Stimulated activated CD8-positive, alpha-beta memory T cell treated with anti-CD3 and anti-CD28 coated beads, Interleukin-4, amount 100 ng/mL, for 1 hour (primary cell): ENCODE measurements at places on chromosomes 3 and 15.
A peak's percentile ranks its signal among the peaks of the same experiment; 100 is the strongest.

- no peak for DNase-seq
Measured at GRCh38 chr15:64522226-64522823, 61.9 kb downstream of the ZNF609 start.

GRCh38 chr3:136332776-136333175 lies 82.6 kb downstream of the PCCB start:
- no peak for DNase-seq

DNA sequence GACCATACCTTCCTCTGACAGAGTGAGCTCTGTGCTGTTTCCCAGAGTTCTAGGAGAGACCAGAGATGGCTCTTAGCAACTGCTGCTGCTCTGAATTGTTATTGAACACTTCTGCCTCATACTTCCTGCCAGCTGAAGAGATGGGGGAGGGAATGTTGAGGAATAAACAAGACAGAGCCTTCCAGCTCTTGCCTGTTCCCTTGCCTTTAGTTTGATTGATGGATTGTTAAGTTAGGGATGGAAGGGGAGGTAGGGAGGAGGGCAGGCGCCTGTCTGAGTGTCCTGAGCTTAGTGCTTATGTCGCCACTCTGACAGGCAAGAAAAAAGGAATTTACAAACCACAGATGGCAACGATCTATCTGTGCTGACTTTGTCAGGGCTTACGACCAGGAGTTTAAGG lies 42.8 kb downstream of the ZNF609 start:
- no peak for DNase-seq

DNA sequence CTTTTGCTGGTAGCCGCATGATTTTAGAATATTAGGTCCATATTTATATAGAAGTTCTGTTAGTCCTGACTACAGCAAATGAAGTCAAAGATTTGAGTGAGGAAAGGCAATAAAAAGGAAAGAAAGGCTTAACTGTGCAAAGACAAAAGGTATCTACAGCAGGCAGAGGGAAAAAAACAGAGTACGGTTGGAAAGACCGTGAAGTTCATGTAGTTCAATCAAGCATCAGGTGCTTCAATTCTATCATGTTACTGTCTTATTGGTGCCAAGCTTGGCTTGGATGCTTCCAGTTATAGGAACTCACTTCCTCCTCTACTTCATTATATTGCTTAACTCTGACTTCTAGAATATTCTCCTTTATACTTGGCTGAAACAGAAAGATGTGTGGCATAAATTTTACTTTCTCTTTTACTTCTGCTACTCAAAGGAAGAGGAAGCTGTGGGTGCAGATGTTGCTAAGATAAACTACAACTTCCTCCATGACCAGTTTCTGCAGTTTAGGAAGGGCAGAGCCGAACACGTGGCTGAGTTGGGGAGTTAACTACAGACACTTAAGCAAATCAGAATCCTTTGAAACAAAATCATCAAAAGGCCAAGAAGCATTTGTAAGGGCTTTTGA lies 72.6 kb upstream of the ZBED2 start:
- DNase-seq: peak; percentile 29

DNA sequence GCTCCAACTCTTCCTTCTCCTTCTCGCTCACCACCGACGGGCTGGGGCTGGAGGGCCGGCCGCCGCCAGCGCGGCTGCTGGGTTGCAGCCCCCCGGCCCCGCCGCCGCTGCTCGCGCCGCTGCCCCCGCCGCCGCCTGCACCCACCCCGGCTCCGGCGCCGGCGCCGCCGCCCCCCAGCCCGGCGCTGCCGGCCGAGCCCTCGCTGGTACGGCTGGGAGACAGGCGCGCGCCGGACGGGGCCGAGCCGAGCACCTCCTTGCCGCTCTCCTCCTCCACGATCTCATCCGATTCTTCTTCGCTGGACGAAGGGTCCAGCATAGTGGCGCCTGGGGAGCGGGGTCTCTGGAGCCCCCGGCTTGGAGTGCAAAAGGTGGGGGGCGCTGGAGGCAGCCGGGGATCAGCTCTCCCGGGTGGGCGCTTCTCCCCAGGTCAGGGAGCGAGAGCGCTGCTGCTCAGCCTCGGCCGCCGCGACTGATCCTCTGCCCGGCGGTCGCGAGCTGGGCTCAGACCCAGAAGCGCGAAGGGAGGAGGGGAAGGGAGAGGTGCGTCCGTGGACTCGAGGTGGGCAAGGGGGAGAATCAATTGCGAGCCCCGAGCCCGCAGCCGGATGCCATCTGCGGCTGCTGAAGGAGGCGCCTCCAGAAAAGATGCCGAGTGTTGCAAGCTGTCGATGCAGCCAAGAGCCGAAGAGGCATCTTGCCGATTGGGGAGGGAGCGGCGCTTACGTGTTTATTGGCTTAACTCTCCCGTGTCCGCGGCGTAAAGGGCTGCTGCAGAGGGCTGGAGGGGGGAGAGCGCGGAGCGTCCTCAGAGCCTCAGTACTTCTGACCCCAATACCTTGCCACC lies at the start of gene CADPS:
TSS of gene CADPS (minus strand) at position 706 of the 847 bp plus-strand sequence. CDS start at position 319, 387 bp downstream.
- DNase-seq: no peak

DNA sequence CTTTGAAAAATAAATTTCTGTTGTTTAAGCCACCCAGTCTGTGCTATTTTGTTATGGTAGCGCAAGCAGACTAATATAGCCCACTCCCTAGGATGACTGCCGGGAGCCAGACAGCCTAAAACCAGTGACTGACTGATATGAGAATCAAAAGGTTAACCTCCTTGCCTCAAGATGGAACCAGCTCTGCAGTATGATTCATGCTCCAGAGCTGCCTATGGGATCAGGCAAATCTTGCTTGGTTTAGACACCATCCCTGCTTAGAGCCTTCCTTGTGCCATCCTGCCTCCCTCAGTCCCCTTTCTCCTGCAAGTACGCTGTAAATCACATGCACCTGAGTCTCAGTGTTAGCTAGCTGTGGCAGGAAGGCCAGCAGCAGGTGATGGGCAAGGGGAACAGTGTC lies 39.3 kb downstream of the TRANK1 start:
- no peak for DNase-seq

DNA sequence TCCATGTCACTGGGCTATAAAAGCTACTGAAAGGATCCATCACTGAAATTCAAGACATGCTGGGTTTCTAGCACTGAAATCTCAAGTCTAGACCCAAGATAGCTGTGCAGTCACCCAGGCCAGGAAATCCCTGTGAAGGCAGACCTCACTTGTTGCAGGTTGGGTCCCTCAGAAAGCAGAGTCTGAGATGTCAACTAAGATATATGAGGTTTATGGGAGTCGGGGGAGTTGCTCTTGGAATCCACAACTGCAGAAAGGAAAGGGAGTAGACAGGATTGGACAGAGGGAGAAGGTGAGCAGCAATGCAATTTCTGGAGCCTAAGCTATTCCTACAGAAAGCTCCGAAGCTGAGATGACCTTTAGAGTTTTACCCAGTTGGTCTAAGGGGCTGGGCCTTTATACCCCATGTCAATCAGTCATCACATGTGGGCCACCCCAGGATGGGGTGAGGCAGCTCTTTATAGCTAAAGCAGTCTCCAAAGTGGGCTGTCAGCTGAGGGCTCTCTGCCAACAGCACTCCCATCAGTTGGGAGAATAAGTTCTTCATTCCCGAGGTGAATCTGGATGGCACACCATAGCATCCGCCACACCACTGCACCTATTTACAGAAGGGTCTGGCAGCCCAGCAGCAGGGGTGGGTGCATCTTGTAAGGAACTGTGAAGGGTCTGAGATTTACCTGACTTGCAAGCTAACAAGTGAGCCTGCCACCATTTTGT lies 52.3 kb upstream of the ACVR2B start:
- DNase-seq: no peak

DNA sequence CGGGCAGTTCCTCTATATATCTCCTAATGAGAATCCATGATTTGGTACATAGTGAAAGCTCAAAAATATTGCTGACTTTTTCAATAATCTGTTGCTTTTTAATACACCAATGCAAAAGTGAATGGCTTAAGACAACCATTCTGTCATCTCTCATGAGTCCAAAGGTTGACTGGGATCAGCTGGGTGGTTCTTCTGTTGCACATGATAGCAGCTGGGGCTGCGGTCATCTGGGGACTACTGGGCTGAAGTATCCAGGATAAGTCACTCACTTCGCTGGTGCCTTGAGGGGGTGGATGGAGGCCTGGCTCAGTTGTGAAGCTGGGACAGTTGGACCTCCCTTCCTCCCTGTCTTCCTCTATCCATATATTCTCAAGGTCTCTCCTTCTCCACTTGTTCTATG lies 53.7 kb downstream of the NOX5 start:
- DNase-seq: no peak

DNA sequence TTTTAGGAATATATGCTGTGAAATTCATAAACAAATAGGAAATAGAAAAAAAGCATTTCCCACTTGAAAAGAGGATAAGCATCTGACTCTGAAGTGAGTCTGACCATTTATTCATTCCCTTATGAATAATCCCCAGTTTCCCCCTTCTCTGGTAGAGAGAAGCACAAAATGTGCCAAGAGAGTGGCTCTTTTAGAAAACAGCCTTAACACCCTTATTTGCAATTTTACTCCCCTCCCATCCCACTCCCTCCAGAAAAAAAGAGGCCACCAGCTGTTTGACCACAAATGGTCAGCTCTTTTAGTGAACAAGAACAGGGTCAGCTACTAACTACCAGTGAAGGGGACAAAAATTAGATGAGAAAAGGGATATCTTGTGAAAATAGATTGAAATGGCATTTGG lies 184.5 kb upstream of the ADAMTS9 start:
- DNase-seq: no peak

GRCh38 chr3:13141991-13142412 lies 68.8 kb upstream of the IQSEC1 start:
- DNase-seq: no peak

GRCh38 chr3:188433521-188434150 lies 279.7 kb downstream of the LPP start:
- DNase-seq: no peak

DNA sequence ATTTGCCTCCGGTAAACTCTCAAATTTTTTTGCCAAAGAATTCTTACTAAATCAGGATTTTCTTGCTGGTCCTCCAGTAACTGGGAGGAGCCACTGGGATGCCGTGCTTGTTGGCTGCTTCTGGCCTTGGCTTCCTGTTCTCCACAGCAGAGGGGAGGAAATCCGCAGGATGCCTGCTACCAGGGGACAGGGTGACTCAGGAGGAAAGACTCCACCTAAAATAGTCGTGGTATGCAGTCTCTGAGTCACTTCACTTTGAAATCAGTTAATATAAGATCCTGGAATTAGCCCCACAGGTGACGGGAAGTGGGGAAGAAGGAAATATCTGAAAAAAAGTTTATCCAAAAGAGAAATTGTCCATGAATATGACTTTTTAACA lies 6.5 kb upstream of the TM4SF18 start:
- DNase-seq: no peak

DNA sequence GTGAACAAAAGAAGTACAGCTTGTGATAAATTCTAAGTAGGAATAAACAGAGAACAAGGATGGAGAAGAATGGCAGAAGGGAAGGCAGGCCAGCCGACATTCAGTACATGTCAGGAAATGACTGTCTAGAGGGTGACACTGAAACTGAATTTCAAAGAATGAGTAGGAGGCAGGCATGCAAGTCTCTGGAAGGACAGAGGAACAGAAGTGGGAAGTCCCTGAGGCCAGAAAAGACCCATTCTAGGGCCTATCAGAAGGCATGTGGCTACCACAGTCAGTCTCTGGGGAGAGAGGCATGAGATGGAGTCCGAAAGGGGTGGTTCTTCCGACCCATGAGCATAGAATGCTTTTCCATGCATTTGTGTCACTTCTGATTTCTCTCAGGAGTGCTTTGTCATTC lies 243.5 kb upstream of the UBE2E2 start:
- no peak for DNase-seq

DNA sequence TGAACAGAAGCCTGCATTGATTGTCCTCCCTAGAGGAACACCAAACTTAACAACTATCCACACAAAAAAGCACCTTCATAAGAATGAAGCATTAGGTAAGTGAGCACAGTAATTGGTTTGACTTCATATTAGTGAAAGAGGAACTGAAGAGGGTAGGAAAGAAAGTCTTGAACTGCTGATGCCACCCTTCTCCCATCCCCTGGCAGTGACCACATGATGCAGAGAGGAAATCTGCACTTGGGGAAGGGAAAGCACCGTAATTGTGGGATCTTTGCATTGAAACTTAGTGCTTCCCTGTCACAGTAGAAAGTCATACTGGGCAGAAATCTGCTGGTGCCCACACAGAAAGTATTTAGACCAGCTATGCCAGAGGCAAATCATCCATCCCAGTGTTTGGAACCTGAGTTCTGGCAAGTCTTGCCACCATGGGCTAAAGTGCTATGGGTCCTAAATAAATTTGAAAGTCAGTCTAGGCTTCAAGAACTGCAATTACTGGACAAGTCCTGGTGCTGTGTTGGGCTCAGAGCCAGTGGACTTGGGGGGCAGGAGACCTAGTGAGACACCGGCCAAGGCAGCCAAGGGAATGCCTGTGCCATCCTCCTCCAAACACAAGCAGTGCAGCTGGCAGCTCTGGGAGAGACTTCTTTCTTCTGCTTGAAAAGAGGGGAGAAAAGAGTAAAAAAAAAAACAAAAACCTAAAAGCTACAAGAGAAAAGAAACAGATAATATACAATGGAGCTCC lies 63.6 kb downstream of the SLC15A2 start:
- DNase-seq: no peak

- no peak for DNase-seq
Measured at GRCh38 chr3:75180235-75180944, 483.7 kb upstream of the FRG2C start.

- no peak for DNase-seq
Measured at GRCh38 chr3:86547692-86548091, 443.3 kb downstream of the VGLL3 start.

DNA sequence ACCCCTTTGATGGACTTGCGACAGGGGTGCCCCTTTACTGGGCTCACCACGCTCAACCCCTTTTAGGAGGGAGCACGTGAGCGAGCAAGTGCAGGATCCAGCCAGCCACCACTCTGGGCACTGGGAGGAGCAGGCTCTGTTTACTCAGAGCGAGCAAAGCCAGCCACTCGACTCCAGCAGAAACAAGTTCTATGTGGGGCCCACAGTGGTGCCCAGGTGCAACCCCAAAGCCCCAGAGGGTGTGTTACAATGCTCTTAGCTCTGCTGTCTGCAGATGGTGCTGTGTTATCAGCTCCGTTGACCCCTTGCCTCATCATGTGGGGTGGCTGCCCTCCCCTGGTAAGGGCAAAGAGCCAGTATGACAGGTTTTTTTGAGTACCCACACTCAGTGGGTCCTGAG lies 120.3 kb upstream of the SUCLG2 start:
- DNase-seq: no peak

GRCh38 chr3:152096280-152096906 lies 172.3 kb upstream of the MBNL1 start:
- no peak for DNase-seq

- DNase-seq: no peak
Measured at GRCh38 chr3:62534326-62534725, 161.0 kb upstream of the FEZF2 start.

- no peak for DNase-seq
Measured at GRCh38 chr3:185351396-185351795, 11.5 kb upstream of the MAP3K13 start.

GRCh38 chr3:112560307-112560706 lies 1.5 kb downstream of the ATG3 start:
- DNase-seq: no peak

DNA sequence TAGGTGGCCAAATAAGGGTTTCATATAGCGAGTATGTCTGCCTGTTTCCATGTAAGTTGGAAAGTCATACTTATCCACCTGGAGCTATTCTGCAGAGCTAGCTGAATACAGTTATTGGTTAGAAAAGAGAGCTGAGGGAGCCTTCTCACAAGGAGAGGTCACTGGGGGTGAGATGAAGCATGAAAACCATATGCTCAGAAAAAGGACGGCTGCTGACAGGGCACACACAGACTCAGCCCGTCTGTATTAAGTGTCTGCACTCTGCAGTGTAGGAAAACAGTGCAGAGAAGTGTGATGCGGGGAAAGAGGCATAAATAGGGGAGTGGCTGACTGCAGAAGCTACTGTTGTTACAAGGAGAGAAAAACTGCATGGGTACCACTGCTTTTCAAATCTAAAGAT lies 58.2 kb downstream of the C3orf70 start:
- DNase-seq: no peak

- no peak for DNase-seq
Measured at GRCh38 chr3:163261056-163261455, 1764.4 kb downstream of the OTOL1 start.
